ENCODE measurements at places on chromosomes 3 and 15. TPM values are rescaled to one million over a fixed set of nuclear protein-coding genes. Genes with fewer than 3 reads are reported as not detected.

GRCh38 chr15:54150255-54150654 lies 172.0 kb downstream of the UNC13C start:
- no peaks in the 10 kb centered on the region for H3K36me3 ChIP-seq
- H3K4me1 ChIP-seq = no peaks in the 10 kb centered on the region
- DNase-seq = no peak
- no peaks in the 10 kb centered on the region for H3K27me3 ChIP-seq
- no peak overlapping the region for H3K27ac ChIP-seq

- no peak overlapping the region for H3K4me3 ChIP-seq
- no peak for DNase-seq
- peaks cover 47% of the 10 kb centered on the region for H3K4me1 ChIP-seq
- H3K27me3 ChIP-seq = no peaks in the 10 kb centered on the region
- no peak overlapping the region for H3K27ac ChIP-seq
- H3K36me3 ChIP-seq = peaks cover 71% of the 10 kb centered on the region
Observed at GRCh38 chr3:111584744-111585143, 10.4 kb downstream of the ZBED2 start.

DNA sequence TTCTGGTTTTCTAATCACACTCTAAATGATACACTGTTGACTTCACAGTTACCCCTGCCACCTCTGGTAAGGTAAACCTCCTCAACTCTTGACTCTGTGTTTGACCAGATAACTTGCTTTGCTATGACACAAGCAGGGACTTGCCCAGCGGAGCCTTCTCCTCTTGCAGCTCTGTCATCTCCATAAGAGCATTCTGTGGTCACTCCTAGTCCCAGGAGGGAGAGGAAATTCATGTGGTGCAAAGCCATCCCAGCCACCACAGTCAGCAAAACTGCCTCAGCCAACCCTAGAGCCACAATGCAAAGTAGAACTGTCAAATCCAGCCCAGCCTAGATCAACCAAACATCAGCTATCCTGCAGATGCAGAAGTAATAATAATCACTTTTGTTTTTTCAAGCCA lies 144.7 kb upstream of the GADL1 start:
- H3K27ac ChIP-seq = no peak overlapping the region
- H3K4me1 ChIP-seq = no peaks in the 10 kb centered on the region
- no peak for DNase-seq

DNA sequence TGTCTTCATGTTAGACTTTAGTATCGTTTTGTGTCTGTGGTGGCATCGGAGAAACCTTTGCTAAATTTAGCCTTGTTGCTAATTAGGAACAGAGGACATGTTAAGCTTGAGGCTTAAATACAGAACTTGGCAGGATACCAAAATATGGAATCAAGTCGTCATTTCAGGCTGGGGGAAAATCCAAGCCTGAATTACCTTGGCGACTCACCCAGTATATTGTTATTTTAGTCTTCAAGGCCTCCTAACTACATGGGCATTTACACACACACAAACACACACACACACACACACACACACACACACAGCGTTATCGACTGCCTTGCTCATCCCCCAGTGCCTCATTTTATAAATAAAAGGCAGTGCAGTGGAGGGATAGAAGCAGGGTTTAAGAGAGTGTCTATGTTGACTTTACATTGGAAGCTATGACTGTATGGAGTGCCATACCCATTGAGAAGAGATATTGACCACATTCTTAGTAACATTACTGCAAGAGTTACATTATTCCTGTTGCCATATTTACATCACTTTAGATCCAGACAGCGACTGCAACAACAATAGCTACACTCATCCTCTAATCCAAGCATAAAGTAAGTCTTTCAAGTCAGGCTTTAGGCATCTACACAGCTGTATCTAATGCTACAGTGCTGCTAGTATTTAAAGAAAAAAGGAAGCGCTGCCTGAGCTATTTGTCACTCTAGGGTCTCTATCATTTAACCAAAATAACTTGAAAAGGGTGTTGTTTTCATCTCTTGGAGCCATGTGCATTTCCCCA lies 210.8 kb upstream of the SEMA6D start:
- no peaks in the 10 kb centered on the region for H3K36me3 ChIP-seq
- peaks cover 6% of the 10 kb centered on the region for H3K4me1 ChIP-seq
- DNase-seq = no peak
- no peak overlapping the region for H3K4me3 ChIP-seq
- H3K27ac ChIP-seq = no peak overlapping the region

- H3K4me1 ChIP-seq = no peaks in the 10 kb centered on the region
- no peak overlapping the region for H3K4me3 ChIP-seq
- no peak for DNase-seq
- H3K27ac ChIP-seq = no peak overlapping the region
Observed at GRCh38 chr3:192273001-192273696, 454.2 kb downstream of the FGF12 start.

DNA sequence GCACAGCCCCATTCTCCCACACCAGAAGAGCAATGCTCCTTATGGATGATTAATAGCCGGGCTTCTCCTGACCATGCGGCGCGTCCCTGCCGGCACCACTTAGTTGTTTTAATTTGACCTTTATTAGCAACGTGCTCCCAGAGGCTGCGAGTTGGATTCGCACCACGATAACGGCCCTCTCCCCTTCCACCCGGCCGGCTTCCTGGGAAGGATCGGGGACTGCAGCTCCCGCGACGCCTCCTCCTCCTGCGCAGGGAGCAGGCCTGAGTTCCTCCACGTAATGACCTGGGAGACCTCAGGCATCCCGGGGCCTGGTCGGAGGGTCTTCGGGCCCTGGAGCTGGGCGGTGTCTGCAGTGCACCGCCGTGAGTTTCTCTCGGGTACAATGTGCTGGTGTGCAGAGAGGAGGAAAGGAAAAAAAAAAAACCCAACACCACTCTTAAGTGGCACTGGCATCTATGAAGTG lies 243.3 kb upstream of the TOPAZ1 start:
- peaks cover 20% of the 10 kb centered on the region for H3K4me1 ChIP-seq
- no peaks in the 10 kb centered on the region for H3K36me3 ChIP-seq
- H3K4me3 ChIP-seq = peak overlapping the region; percentile 11
- H3K27ac ChIP-seq = no peak overlapping the region
- no peak for DNase-seq
- H3K27me3 ChIP-seq = peaks cover 79% of the 10 kb centered on the region

DNA sequence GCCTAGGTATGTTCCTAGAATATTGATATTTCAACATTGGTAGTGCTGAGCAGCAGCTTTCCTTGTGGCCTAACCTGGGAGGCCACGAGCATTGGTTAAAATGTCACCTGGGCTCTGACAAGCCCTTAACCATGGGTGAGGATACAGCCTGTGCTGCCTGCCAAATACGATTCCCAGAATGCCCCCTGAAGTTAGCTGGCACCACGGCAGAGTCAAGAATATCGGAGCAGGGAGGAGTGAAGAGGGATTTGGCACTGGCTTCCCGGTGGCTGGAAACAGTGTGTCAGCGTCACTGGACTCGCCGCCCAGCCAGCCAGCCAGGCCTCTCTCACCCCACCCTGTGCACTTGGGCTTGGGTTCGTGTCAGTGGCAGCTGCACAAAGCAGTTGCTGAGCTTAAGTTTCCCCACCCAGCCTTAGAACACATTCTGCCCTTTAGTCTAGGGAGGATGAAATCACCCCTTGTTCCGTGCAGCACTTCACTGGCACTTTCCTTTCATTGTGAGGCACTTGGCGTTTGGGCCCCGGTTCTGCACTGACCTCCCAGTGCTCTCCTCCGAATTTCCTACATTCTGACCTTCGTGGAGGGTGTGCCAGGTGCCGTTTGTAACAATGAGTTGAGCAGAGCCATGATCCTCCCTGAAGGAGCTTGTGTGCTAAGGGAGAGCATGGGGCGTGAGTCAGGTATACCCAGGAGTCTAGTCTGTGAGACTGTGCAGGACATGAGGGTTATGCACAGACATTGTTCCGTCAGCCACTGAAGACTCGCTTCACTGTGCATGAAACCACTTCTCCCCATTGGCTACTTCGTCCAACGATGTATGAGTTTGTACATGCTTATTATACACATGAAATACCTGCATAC lies 152.8 kb upstream of the BHLHE40 start:
- H3K36me3 ChIP-seq = peaks cover 49% of the 10 kb centered on the region
- no peaks in the 10 kb centered on the region for H3K27me3 ChIP-seq
- H3K4me1 ChIP-seq = peaks cover 94% of the 10 kb centered on the region
- DNase-seq = no peak

DNA sequence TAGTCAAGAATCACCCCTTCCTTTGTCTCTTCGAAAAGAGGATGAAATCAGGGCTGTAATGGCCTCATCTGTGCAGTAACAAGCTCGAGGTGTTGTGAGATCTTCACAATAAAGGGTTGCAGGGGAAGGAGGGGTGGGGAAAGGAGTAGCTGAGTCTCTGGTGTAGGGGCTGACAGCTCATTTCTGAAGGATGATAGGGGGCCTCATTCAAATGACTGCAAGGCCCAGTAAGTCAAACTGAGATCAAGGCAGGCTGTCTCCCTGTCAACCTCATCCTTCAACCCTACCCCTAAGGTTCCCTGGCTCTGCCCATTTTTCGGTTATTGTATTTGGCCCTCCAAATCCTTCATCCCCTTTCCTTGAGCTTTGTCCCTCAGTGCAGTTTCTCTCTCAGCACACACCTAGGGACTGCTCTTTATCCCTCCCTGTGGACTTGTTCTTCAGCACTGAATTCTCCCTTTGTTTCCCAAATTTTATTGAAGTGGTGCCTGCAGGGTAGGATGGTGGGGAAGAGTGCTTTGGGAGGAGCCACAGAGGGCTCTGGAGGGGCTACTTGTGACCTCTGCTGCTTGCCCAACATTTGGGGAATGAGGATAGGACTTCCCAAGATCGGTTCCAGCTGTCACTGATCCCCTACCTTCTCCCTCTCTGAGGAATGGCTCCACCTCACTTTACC lies 38.1 kb downstream of the ZNF589 start:
- DNase-seq = no peak
- H3K27ac ChIP-seq = no peak overlapping the region
- peaks cover 4% of the 10 kb centered on the region for H3K4me1 ChIP-seq
- H3K27me3 ChIP-seq = no peaks in the 10 kb centered on the region
- no peak overlapping the region for H3K4me3 ChIP-seq
- H3K36me3 ChIP-seq = no peaks in the 10 kb centered on the region

GRCh38 chr15:78492872-78493271 lies 14.5 kb upstream of the HYKK start:
- no peak for DNase-seq
- H3K36me3 ChIP-seq = peaks cover 41% of the 10 kb centered on the region
- H3K27ac ChIP-seq = no peak overlapping the region
- H3K27me3 ChIP-seq = no peaks in the 10 kb centered on the region
- H3K4me3 ChIP-seq = no peak overlapping the region
- no peaks in the 10 kb centered on the region for H3K4me1 ChIP-seq

GRCh38 chr3:182713111-182713510 lies 80.2 kb upstream of the ATP11B start:
- peaks cover 9% of the 10 kb centered on the region for H3K27me3 ChIP-seq
- DNase-seq = no peak
- peaks cover 13% of the 10 kb centered on the region for H3K4me1 ChIP-seq

DNA sequence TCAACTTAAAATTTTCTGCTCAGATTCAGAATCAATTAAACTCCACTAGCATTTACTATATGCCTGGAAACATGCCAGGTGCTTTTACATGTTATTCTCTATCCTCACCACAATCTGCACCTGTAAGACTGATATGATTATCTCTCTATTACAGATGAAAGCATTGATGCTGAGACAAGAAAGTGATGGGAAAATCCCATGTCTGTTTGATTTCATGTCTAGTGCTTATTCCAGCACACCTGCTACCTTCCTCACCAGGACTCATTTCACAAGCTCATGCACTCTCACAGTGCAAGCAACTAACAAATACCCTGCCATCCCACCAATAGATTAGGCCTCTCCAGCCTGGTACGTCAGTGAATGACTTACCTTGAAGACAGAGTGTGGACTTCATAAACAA lies 25.0 kb upstream of the BCL6 start:
- no peak overlapping the region for H3K27ac ChIP-seq
- DNase-seq = no peak
- peaks cover 23% of the 10 kb centered on the region for H3K4me1 ChIP-seq

GRCh38 chr15:74752011-74752410 lies 3.4 kb downstream of the CYP1A2 start:
- H3K36me3 ChIP-seq = no peaks in the 10 kb centered on the region
- peak; percentile 45 for DNase-seq
- no peaks in the 10 kb centered on the region for H3K27me3 ChIP-seq
- no peaks in the 10 kb centered on the region for H3K4me1 ChIP-seq

DNA sequence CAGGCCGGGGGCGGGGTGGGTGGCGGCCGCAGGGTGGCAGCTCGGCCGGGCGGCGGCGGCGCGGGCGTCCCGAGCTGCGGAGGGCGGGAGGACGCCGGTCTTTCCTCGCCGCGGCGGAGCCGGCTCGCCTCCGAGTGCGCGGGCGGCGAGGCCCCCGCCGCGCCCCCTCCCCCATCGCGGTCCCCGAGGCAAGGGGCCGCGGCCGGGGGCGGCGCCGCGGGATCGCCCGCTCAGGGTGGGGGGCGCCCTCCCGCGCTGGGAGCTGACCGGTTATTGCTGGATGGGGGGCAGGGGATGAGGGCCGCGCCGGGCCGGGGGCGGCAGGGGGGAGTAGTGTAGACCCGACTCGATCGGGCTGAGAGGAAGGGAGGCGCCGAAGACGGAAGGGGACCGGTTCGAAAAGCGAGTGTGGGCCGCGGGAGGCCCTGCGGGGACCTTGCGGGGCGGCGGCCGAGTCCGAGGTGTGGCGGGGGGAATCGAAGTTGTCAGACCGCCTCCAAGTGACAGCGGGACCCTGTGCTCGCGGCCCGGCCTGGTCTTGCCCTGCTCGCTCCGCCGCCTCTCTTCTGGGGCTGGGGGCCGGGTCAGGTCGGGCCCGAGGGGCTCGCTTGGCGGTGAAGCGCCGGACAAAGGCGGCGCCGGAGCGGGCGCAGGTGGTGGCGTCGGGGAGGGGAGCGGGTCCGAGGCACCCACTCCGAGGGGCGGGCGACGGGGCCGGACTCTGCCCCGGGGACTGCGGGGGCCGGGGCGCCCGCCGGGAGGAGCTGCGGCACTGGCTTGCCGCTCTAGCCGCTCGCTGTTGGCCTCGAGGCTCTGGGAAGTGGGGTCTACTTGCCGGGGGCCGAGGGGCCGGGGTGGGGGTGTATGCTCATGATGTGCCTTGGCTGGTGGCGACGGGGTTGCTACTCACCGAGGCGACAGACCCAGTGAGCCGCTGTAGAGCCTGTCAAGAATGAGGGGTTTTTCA lies 1.1 kb downstream of the BAHD1 start:
- peak overlapping the region; percentile 43 for H3K27ac ChIP-seq
- H3K4me1 ChIP-seq = peaks cover 43% of the 10 kb centered on the region
- H3K36me3 ChIP-seq = no peaks in the 10 kb centered on the region
- no peak for DNase-seq

Gene ADAMTS9
- total RNA-seq = not detected
